ENCODE measurements at places on chromosomes 4 and X.

GRCh38 chr4:169175476-169175875 lies 95.3 kb downstream of the SH3RF1 start:
- DNase-seq = no peak

- DNase-seq = no peak
Observed at GRCh38 chrX:40174854-40175510, 77.2 kb upstream of the BCOR start.

- DNase-seq = no peak
Observed at GRCh38 chrX:43706786-43707370, 50.8 kb downstream of the MAOA start.

GRCh38 chr4:6617246-6617645 lies 23.2 kb upstream of the MRFAP1 start:
- no peak for DNase-seq

DNA sequence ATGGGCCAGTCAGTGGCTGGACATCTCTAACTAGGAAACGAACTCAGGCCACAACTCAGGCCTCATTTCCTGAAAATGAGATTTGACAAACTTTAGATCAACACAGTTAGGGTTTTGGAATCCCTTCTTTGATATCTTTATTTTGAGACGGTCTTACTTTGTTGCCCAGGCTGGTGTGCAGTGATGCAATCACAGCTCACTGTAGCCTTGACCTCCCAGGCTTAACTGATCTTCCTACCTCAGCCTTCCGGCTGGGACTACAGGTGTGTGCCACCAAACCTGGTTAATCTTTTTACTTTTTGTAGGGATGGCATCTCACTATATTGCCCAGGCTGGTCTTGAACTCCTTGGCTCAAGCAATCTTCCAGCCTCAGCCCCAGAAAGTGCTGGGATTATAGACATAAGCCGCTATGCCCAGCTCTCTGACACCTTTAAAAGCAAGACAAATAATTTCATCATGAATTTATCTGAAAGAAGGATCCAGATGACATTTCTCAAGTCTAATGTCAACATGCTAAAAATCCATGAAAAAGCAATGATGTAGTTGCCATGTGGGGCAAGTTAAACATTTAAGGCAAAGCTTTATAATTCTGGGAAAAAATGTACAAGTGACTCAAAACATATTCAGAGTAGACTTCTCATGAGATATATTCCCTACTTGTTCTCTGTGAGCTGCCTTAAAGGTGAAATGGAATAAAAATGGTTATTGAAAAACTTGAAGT lies 89.1 kb upstream of the CBR4 start:
- no peak for DNase-seq

DNA sequence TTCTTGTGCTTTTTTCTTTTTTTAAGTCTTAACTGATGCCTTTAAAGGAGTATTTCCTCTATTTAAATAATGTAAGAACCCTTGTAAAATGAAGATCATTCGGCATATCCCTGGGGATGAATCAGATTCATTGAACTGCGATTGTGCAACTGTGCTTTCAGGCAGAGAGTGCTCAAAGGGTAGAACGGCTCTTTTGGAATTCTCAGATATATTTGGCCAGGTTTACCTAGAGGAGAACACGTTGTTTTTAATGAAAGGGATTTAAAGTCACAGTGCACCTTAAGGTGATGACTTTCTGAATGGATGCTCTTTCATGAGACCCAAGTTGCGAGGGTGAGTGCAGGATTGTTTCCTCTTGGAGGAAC lies 51.6 kb upstream of the ELOVL6 start:
- DNase-seq = no peak

DNA sequence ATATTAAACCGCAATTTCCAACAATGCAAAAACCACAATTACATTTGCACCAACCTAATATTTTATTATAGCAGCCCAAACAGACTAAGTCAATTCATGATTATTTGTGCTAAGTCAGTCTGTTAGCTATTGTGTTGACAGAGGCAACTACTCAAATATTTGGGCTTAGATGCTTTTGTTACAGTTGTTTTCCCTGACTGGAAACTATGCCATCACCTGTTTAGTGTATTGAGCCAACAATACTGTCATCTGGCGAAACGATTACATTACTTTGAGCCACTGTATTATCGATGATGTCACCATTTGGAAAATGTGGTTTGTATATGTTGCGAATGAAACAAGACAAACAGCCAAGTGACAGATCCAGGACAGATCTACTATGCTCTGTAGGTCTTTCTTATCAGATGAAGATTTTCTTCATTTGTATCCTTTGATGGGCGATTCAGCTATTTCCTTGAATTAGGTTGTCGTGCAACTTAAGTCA lies 38.7 kb upstream of the INTS6L start:
- DNase-seq = no peak

- DNase-seq = no peak
Observed at GRCh38 chr4:158788516-158788915, 19.7 kb downstream of the FNIP2 start.

DNA sequence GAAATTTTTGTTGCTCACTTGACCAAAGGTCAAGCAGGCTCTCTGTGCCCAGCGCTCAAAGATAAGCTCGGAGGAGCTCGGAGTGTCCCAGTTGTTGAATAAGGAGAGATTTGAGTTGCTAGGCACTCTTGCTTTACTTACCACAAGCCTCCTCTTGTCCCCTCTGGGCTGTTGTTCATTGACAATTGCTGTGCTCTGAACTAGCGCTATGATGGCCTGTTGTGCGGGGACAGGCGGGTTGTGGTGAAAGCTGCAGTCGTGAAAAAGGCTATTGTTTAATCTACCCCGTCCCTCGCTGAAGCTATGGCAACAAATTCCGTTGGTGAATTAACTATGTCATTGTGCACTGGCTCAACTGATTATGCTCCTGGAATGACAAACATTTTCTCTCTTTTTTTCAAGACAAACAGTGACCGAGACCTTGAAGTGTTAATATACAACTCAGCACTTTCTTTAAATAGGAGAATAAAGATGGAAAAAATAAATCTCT lies 21.0 kb upstream of the POLA1 start:
- no peak for DNase-seq

DNA sequence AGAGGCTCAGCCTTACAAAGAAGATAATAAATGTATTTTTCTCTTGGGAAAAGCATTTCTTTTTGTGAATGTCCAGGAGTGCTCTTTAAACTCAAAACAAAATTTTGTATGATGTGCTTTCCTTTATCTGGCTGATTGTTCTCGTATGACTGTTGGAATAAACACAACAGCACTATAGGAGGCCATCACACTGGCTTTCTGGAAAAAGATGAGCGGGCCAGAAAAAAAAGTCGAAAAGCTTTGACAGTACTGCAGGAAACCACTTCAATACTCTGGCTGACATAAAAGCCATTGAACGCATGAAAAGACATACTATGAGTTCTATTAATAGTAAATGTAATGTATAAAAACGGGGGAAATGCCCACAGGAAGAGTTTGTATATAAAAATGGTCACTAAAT lies 64.7 kb upstream of the CTSO start:
- DNase-seq = no peak

DNA sequence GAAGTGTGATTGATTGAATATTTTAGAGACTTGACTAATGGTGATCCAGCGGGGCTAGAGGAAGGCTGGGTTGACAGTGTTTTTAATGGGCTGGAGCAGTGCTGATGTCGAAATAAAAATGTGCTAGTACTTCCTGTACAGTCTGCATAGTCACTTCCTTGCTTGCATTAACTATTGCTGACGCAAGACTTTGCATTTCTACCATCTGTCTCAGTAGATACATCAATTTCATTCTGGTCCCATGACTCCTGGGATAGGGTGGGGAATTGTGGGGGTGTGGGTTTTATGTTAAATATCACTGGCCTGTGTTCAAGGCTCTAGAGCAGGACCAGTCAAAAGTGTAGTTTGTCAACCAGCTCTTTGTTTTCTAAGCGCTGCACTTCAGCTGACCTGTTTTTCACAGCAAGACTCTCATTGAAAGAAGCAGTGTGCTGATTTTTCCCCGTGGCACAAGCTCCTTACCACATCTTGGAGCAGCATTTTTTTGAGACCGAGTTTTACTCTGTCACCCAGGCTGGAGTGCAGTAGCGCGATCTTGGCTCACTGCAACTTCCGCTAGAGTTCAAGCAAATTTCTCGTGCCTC lies 35.2 kb upstream of the PHEX start:
- no peak for DNase-seq

GRCh38 chr4:20643631-20644030 lies 56.6 kb upstream of the PACRGL start:
- DNase-seq = no peak

DNA sequence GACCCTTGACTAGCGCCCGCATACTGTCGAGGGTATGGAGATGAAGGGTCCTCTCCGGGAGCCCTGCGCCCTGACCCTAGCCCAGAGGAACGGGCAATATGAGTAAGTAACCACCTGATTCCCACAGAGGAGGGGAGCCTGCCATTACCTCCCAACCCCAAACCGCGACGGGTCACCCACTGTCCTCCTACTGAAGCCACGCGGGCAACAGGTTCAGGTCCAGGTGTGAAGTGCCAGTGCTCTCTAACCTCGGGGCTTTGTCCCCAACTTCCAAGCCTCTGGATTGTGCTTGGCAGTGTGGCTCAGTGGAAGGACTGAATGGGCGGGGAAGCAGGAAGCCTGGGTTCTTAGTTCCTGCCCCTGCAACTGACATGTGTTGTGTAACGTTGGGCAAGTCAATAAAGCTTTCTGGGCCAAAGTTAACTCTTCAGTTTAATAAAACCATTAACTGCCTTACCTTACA lies 694 bp downstream of the OCRL start:
- no peak for DNase-seq

DNA sequence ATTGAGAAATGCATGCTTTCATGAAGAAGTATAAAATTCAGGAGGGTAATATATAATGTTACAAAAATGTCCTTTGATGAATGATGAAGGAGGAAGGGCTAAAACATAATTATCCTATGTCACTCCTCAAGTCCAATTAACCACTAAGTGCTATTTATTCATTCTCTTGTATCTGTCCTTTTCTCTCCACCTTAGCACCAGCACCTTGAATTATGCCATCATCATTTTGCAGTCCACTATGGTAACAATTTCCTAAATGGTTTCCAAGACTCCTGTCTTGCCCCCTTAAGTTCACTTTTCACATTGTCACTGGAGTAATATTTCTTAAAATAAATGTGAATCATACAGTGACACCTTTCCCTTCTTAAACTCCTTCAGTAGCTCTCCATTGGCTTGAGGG lies 756.3 kb downstream of the STPG2 start:
- DNase-seq = no peak

DNA sequence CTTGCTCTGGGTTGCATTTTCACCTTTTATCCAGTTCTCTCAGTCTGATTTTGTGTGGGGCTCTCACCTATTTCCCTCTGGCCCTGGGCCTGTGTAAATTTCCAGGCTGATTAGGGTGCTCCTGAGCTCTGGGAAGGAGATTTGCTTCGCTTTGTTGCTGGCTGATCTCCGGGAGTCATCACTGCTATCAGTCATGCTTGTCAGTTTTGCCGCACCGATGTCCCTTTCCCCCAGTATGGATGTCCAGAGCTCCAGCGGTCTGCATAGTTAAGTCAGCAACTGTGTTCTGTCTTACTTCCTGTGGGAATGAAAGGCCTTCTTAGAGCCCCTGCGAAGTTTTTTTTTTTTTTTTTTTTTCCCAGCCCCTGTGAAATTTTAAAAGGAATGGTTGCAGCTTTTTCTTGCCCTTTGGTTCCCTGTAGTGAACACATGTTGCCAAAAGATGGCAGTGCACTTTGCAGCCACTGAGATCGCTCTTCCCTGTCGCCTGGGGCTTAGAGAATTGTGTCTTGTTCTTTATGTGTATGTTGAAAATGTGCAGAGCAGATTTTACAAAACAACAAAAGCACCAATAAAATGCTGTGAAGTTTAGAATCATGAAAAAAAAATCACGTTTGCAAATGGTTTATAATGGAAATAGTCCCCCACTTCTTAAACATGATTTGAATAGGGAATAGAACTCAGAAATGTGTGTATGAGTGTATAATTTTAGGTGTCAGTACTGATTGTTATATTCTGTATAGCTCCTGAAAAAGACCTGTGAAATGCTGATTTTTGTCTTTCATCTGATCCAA lies 109.1 kb upstream of the SLC4A4 start:
- no peak for DNase-seq

- DNase-seq = no peak
Observed at GRCh38 chr4:48360285-48361011, 19.1 kb downstream of the SLAIN2 start.
